ENCODE measurements at places on chromosomes 2 and 18. TPM values are rescaled to one million over a fixed set of nuclear protein-coding genes. Genes with fewer than 3 reads are reported as not detected.

GRCh38 chr2:230842473-230842872 lies 22.3 kb upstream of the ITM2C start:
- H3K36me3 ChIP-seq, result peaks cover 5% of the 10 kb centered on the region
- no peak for DNase-seq
- H3K27me3 ChIP-seq, result peaks cover 6% of the 10 kb centered on the region
- H3K27ac ChIP-seq, result no peak overlapping the region

- H3K27ac ChIP-seq, result no peak overlapping the region
- H3K4me1 ChIP-seq, result peaks cover 18% of the 10 kb centered on the region
- no peak for DNase-seq
- peaks cover 21% of the 10 kb centered on the region for H3K36me3 ChIP-seq
- no peak overlapping the region for H3K4me3 ChIP-seq
Measured at GRCh38 chr2:25230198-25230947, 62.0 kb upstream of the POMC start.

Gene SATB2
- total RNA-seq, result 3.8 TPM

Gene ZC3H6
- 6.8 TPM for total RNA-seq

- DNase-seq, result peak; percentile 19
- H3K27ac ChIP-seq, result no peak within 1 kb of the TSS
- H3K4me1 ChIP-seq, result peaks cover 3% of the 10 kb centered on the region
- peak within 1 kb of the TSS; percentile 85 for H3K4me3 ChIP-seq
- H3K36me3 ChIP-seq, result no peaks in the 10 kb centered on the region
- no peaks in the 10 kb centered on the region for H3K27me3 ChIP-seq
Measured at GRCh38 chr2:191150600-191151330, at the start of gene STAT4. STAT4 (minus strand) TSS chr2:191150994; CDS start chr2:191148203, 2,791 bp downstream.

GRCh38 chr2:84989422-84989821 lies 18.5 kb downstream of the KCMF1 start:
- DNase-seq, result no peak
- peaks cover 4% of the 10 kb centered on the region for H3K27me3 ChIP-seq
- peaks cover 4% of the 10 kb centered on the region for H3K36me3 ChIP-seq
- H3K4me3 ChIP-seq, result no peak overlapping the region
- peaks cover 13% of the 10 kb centered on the region for H3K4me1 ChIP-seq

DNA sequence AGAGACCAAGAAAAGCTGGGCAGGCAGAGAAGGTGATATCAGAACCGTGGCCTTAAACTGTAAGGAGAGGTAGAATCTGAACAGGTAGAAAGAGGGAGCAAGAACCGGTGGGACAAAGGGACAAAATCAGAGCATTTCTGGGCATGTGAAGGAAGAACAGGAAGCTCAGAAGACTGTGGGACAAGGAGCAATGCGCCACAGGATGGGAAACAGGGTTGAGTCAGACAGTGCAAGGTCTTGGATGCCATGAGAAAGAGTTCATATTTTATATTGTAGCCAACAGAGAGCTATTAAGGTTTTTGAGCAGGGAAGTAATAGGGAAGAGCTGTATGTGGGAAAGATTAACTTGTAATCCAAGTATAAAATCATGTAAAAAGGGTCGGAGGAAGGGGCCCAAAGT lies 106.4 kb upstream of the UGP2 start:
- no peaks in the 10 kb centered on the region for H3K27me3 ChIP-seq
- peaks cover 5% of the 10 kb centered on the region for H3K4me1 ChIP-seq

Gene SERPINB13
- total RNA-seq, result not detected

- peaks cover 5% of the 10 kb centered on the region for H3K27me3 ChIP-seq
- H3K4me1 ChIP-seq, result peaks cover 50% of the 10 kb centered on the region
- no peak overlapping the region for H3K4me3 ChIP-seq
- no peak for DNase-seq
- peaks cover 24% of the 10 kb centered on the region for H3K36me3 ChIP-seq
Measured at GRCh38 chr2:205770577-205770976, 88.3 kb downstream of the NRP2 start.

DNA sequence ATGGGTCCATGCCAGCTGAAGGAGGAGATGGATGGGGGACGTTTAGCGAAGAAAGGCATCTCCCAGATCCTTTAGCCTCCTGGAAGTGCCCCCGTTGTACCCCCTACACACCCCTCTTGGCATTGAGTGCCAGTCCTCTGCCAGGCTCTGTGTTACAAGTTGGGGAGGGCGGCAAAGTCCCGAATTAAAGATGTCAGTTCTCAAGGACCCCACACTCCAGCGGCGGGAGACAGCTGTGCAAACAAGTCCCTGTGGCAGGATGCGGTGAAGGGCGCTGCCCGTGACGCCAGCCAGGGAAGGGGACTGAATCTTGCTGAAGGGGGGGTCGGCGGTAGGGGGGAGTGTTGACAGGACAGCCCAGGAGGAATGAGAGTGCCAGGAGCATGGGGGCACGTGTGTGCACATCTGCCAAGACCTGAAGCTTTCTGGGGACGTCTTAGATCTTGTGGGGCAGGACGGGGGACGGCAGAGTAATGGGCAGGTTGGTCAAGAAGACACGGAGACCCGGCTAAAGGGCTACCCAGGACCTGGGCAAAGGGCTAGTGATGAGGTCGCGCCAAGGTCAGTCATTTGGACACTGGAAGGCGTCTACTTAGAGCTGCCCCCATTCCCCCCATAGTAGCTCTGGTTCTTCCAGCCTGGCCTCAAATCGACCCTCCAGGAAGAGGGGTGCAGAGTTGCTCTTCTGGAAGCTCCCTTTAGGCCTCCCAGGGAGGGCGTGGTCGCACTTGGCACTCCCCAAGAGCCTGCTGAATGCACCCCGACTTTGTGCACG lies 2.8 kb upstream of the CTDSP1 start:
- DNase-seq, result peak; percentile 43
- H3K27ac ChIP-seq, result peak overlapping the region; percentile 98
- peak overlapping the region; percentile 91 for H3K4me3 ChIP-seq
- no peaks in the 10 kb centered on the region for H3K36me3 ChIP-seq
- H3K4me1 ChIP-seq, result peaks cover 18% of the 10 kb centered on the region

Gene SP140L
- total RNA-seq, result 1.1 TPM

GRCh38 chr2:96404446-96405373 lies 69.1 kb downstream of the NCAPH start:
- no peak for DNase-seq
- H3K4me1 ChIP-seq, result peaks cover 12% of the 10 kb centered on the region
- H3K36me3 ChIP-seq, result no peaks in the 10 kb centered on the region
- no peak overlapping the region for H3K27ac ChIP-seq

GRCh38 chr2:2472044-2472443 lies 141.0 kb upstream of the MYT1L start:
- H3K27ac ChIP-seq, result no peak overlapping the region
- peaks cover 2% of the 10 kb centered on the region for H3K27me3 ChIP-seq
- DNase-seq, result no peak
- no peaks in the 10 kb centered on the region for H3K4me1 ChIP-seq

- H3K27ac ChIP-seq, result no peak overlapping the region
- no peak for DNase-seq
- H3K4me3 ChIP-seq, result no peak overlapping the region
- no peaks in the 10 kb centered on the region for H3K4me1 ChIP-seq
- H3K36me3 ChIP-seq, result no peaks in the 10 kb centered on the region
Measured at GRCh38 chr2:99662761-99663341, 173.0 kb upstream of the REV1 start.

DNA sequence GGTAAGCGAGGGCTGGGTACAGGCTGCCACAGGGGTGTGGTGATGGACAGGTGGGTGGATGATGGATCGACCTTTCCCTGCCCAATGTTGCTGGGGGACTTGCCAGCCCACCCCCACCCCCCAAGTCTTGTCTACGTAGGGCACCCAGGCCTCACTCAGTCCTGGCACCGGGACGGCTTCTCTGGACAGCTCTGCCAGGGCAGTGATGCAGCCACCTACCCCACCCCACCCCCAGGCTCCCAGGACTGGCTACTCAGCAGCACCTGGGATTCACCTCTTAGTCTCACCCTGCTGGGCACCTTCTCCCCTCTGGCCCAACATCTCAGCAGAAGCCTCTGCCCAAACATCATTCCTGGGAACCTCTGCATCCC lies 55.7 kb downstream of the ANKMY1 start:
- DNase-seq, result no peak
- no peaks in the 10 kb centered on the region for H3K36me3 ChIP-seq
- H3K27me3 ChIP-seq, result peaks cover 4% of the 10 kb centered on the region
- H3K27ac ChIP-seq, result no peak overlapping the region

DNA sequence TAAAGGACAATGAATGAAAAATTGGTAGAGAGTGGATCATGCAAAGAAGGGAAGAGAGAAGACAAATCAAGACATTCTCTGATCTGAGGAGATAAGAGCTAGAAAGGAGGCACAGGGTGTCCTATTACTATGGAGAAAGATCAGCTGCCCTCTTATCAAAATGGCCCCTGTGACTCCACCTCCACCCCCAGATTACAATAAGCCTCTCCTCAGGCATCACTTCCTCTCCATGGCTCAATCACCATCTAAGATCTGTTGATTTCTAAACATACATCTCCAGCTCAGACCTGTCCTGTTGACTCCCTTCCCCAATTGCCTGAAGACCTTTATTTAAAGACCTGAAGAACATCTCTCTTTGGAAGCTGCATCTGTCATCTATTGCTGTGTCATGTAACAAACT lies 43.2 kb downstream of the SP100 start:
- H3K27ac ChIP-seq, result no peak overlapping the region
- H3K36me3 ChIP-seq, result peaks cover 5% of the 10 kb centered on the region
- DNase-seq, result no peak
- no peaks in the 10 kb centered on the region for H3K27me3 ChIP-seq

Gene MEP1B
- total RNA-seq, result 0.15 TPM

DNA sequence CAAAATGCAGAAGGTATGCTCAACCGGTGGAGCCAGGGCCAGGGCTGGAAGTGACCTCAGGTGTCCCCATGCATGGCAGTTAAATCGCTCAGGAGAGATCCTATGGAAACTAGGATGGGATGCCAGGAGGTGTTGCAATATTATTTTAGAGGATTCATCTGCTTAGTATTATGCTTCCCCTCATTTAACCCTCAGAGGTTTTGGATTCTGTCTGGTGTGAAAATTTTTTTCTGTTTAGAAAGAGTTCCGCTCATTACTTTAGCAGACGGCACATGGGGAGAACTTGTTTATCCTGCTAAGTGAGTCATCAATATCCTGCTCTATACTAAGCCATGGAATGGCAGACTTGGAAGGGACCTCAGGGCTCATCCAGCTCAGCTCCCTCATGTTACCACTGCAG lies 42.5 kb downstream of the TRIB2 start:
- H3K27me3 ChIP-seq, result no peaks in the 10 kb centered on the region
- H3K4me1 ChIP-seq, result peaks cover 18% of the 10 kb centered on the region
- no peak overlapping the region for H3K27ac ChIP-seq
- DNase-seq, result no peak
- no peak overlapping the region for H3K4me3 ChIP-seq
- no peaks in the 10 kb centered on the region for H3K36me3 ChIP-seq

Gene FHL2
- 18.5 TPM for total RNA-seq

Gene KCNK3
- not detected for total RNA-seq

GRCh38 chr18:63823516-63824219 lies 48.5 kb downstream of the SERPINB7 start:
- no peaks in the 10 kb centered on the region for H3K36me3 ChIP-seq
- no peak for DNase-seq
- H3K27ac ChIP-seq, result no peak overlapping the region
- H3K4me1 ChIP-seq, result no peaks in the 10 kb centered on the region

DNA sequence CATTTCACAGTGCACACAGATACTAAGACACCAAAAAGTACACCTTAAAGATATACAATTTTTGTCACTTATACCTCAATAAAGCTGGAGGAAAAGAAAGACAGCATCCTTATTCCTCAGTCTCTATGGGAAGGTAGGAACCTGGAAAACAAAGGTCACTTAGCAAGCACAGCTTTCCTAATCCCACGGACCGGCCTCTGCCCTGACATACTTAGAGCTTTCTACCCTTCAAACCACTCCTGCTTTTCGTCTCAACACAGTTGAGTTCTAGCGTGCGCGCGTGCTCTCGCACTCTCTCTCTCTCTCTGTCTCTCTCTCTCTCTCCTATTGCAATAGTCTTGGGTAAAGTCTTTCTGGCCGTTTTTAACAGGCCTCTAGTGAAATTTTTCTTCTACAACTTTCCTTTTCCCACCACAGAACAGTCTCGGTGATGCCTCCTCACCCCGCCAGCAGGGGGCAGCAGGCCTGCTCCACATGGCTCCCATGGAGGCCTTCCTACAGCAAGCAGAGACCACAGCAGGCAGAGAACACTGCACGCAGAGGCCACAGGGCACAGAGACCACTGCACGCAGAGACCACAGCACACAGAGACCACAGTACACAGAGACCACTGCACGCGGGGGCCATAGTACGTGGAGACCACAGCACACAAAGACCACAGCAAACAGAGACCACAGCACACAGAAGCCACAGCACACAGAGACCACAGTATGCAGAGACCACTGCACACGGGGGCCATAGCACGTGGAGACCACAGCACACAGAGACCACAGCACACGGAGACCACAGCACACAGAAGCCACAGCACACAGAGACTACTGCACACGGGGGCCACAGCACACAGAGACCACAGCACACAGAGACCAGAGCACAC lies 106.9 kb downstream of the FBXO15 start:
- DNase-seq, result peak; percentile 75
- H3K4me3 ChIP-seq, result no peak overlapping the region
- no peaks in the 10 kb centered on the region for H3K4me1 ChIP-seq
- H3K27me3 ChIP-seq, result peaks cover 2% of the 10 kb centered on the region
- H3K27ac ChIP-seq, result no peak overlapping the region

Gene MC2R
- total RNA-seq, result not detected

DNA sequence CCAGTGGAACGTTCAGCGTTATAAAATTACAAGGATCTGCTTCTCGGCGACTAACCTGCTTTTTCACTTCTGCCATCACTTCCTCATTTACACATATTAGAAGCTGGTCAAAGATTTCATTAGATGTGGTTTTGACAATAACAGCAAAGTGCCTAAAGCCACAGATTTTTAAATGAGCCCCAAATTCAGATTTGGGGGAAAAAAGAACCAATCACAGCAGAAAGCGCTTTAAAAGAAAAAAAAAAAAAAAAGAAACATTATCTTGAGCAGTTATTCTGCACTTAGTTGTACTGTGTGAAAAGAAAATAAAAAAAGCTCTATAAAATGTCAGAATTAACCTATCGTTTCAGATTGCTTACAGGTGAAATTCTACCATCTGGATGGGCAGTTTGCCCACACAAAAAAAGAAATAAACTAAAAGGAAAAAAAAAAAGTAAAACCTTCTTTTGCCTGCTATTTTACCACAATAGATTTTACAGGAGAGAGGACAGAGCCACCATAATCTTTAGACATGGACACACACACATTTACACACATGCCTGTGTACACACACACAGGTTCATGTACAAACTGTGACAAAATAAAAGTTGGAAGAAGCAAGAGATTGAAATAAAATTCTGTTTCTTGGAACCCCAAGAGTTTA lies 167.2 kb downstream of the TCF4 start:
- H3K4me3 ChIP-seq, result no peak overlapping the region
- peaks cover 84% of the 10 kb centered on the region for H3K4me1 ChIP-seq
- peak overlapping the region; percentile 100 for H3K27ac ChIP-seq

Gene CRYBA2
- total RNA-seq, result not detected

Gene FRZB
- total RNA-seq, result 90.8 TPM

- H3K27ac ChIP-seq, result no peak overlapping the region
- H3K4me1 ChIP-seq, result no peaks in the 10 kb centered on the region
- H3K4me3 ChIP-seq, result no peak overlapping the region
- H3K27me3 ChIP-seq, result no peaks in the 10 kb centered on the region
Measured at GRCh38 chr2:100589527-100589926, 26.7 kb downstream of the PDCL3 start.

Gene TMEM237
- 22.3 TPM for total RNA-seq

Data from endothelial cell (in vitro differentiated cells).